Activated CD4-positive, alpha-beta T cell treated with anti-CD3 and anti-CD28 coated beads, Interleukin-10, Interleukin-2, amounts not matched to agents 100 ng/mL and 50 ng/mL, durations not matched to agents 16 hours and 8 hours (primary cell): ENCODE measurements at places on chromosomes 2 and 18.
A peak's percentile ranks its signal among the peaks of the same experiment; 100 is the strongest.

DNA sequence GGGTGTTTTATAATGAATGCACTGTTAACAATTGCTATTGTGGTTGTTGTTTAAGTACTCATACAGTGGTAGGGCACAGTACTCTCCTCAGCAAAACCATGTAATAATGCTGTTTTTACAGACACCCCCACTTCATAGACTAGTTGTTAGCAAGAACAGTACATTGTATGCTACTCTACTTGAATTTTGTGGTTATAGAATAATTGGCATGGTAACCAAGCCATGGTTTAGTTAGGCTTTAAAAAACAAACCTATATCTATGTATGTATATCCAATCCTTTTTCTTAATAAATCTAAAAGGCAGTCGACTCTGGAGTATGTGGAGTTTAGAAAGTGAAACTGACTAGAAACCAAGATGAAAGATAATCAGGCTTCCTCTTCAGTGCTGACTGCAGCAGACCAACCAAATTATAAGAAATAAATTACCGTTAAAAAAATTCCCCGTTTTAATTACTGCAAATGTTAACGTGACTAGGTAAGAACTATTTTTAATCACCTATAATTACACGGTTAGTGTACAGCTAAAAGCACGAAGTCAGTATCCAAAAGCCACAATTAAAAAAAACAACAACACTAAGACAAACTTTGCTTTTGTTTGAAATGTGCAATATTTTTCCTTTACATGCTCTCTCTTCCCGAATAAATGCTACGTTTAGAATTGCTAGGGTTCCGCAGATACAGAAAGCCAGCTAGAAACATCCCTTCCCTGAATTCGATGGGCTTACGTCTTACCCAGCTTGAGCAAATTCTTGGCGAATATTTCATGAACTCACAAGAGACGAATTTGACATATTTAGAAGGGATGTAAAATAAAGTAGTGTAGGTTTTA lies 113.3 kb upstream of the SERTAD2 start:
- DNase-seq: peak; percentile 57

DNA sequence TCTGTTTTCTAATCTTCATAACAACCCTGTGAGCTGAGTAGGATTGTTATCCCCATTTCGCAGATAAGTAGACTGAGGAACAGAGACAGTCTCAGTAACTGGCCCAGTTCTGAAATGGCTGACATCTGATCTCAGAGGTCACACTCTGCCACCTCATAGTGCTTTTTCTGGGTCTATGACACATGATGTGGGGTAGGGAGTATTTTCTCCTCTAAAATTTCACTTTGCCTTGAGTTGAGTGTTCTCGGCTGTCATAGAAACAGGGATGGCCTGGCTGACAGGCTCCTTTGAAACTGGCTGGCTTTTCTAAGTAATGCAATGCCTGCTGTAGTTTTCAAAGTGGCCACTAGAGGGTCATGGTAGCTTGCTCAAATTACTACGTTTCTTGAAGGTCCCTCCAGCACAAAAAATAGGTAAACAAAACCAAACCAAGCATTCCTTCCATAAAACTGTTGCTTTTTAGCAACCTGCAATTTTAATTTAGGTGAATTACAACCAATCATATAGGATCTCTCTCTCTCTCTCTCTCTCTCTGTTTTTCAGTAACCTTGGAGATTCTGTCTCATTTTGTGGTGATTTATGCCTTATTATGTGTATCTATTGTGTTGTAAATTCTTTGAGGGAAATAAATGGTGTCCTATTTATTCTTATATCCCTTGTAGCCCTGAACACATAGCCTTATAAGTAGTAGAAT lies 84.2 kb upstream of the TTN start:
- DNase-seq: peak; percentile 71

- DNase-seq: no peak
Measured at GRCh38 chr2:239197146-239197545, 203.7 kb downstream of the HDAC4 start.

- DNase-seq: peak; percentile 41
Measured at GRCh38 chr18:49690312-49690711, 123.0 kb downstream of the ACAA2 start.

DNA sequence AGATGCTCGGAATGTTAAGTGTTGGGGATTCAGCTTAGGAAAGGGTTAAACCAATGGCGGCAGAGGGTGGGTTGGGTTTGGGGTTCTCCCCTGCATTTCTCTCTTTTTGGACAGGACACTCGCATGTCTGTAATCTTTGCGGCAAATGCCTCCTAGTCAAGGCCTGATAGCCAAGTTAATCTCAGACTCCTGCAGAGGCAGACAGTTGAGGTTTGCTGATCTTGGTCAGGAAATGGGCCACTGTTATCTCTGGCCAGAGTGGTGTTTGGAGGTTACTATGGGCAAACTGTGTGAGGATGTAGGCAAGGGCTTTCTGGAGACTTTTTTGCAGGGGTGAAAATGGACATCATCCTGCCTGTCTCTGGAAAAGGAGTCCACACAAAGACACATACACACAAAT lies 188.8 kb downstream of the SETBP1 start:
- DNase-seq: no peak

GRCh38 chr2:113672326-113672932 lies 45.4 kb downstream of the RABL2A start:
- no peak for DNase-seq

DNA sequence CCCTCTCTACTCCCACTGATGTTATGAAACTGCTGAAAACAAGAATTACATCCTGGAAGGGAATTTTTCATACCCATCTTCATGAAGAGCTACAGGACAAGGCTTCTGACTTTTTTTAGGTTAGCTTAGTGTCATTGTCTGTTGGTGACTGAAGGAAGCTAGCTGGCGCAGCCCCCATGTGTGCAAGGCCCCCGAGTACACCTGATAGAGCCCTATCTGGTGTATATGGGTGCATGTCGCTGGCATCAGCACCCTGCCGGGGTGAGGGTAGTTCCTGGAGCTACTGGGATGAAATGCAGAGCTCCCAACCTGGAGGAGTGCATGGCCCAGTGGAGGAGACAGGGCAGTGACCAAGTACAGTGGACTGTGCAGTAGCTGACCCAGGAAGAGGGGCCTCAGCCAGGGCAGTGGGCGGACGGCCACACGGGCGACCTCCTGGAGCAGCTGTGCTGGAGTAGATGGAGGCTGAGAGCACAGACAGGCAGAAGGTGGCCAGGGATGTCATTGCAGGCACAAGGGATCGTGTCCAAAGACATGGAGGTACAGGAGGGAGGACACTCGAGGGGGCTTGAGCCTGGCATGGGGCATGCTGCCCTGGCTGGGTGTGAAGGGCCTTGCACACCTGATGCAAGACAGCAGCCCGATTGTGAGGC lies 12.1 kb downstream of the IMPA2 start:
- DNase-seq: no peak

GRCh38 chr18:28152354-28152753 lies 24.6 kb downstream of the CDH2 start:
- DNase-seq: no peak

- DNase-seq: no peak
Measured at GRCh38 chr2:224711859-224712665, 4.1 kb downstream of the CCDC195 start.

- no peak for DNase-seq
Measured at GRCh38 chr2:240959941-240960308, 38.5 kb upstream of the SNED1 start.

- no peak for DNase-seq
Measured at GRCh38 chr2:149954981-149955600, 367.5 kb upstream of the MMADHC start.

DNA sequence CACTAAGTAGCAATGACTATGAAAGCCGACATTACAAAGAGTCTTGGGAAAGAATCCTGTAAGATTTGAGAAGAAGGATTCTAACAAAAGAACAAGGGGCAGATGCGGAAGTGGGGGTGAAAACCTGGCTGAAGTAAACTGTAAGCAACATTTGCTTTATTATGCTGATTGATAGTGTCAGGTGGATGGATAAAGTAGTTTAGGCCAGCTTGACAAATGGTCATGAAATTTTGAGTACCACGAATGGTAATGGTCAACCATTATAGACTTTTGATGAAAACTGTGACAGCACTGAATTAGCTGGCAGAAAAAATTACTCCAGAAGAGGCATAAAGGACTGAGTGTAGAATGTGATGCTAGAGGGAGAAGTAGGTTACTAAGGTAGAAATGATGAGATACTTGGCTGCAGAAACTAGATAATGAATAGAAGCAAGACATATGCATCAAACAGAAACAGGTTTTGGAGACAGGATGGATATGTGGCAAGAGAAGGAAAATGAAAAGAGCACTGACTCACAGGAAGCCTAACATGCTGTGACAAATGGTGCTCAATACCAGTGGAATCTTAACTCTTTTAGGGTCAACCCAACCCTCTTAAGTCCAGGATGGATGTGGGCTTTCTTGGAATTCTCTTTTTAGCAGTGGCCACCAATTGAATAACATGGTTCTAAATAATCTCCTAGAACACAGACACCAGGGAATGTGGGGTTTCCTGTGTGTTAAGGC lies 6.8 kb downstream of the THUMPD2 start:
- peak; percentile 61 for DNase-seq
